CD4-positive, alpha-beta T cell (primary cell): ENCODE measurements at places on chromosomes 4 and X. TPM values are rescaled to one million over a fixed set of nuclear protein-coding genes. Genes with fewer than 3 reads are reported as not detected.

- no peak for DNase-seq
- H3K36me3 ChIP-seq, result no peaks in the 10 kb centered on the region
- H3K4me3 ChIP-seq, result no peak overlapping the region
- no peak overlapping the region for H3K27ac ChIP-seq
These were observed 222.6 kb upstream of the PCDH18 start for GRCh38 chr4:137754652-137755471.

The NWD2 gene
- total RNA-seq, result not detected

DNA sequence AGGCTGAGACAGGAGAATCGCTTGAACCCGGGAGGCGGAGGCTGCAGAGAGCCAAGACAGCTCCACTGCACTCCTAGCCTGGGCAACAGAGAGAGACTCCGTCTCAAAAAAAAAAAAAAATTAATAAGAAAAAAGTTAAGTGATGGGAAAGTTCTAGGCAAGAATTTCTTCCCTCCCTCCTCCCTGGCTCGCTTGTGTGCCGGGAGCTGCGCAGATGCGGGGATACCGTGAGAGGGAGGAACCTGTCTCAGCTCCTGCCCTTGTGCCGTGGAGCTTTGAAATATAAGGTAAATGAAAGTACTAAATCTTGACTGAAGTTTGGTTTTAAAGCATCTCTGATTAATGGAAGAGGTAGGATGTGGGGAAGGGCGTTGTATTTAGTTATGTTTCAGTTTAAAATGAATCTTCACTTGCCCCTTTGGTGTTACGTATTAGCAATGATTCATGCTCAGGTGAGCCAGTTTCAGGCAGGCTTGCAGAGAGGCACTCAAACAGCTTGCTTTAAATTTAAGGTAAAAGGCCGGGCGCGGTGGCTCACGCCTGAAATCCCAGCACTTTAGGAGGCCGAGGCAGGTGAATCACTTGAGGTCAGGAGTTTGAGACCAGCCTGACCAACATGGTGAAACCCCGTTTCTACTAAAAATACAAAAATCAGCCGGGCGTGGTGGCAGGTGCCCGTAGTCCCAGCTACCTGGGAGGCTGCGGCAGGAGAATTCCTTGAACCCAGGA lies 1.4 kb upstream of the UFSP2 start:
- peaks cover 18% of the 10 kb centered on the region for H3K4me1 ChIP-seq
- no peak overlapping the region for H3K27ac ChIP-seq
- peaks cover 2% of the 10 kb centered on the region for H3K36me3 ChIP-seq
- no peaks in the 10 kb centered on the region for H3K27me3 ChIP-seq
- H3K4me3 ChIP-seq, result no peak overlapping the region

The HTR2C gene
- not detected for total RNA-seq

- H3K4me1 ChIP-seq, result no peaks in the 10 kb centered on the region
- H3K36me3 ChIP-seq, result no peaks in the 10 kb centered on the region
- peak; percentile 1 for DNase-seq
- H3K4me3 ChIP-seq, result no peak overlapping the region
- H3K27me3 ChIP-seq, result peaks cover 2% of the 10 kb centered on the region
- H3K27ac ChIP-seq, result no peak overlapping the region
These were observed 24.6 kb upstream of the GPR50 start for GRCh38 chrX:151151665-151152267.

GRCh38 chr4:163967263-163967662 lies 472.8 kb downstream of the TMA16 start:
- no peak overlapping the region for H3K4me3 ChIP-seq
- H3K4me1 ChIP-seq, result no peaks in the 10 kb centered on the region
- no peak overlapping the region for H3K27ac ChIP-seq
- DNase-seq, result no peak

The CXorf51A gene
- not detected for total RNA-seq

- H3K36me3 ChIP-seq, result no peaks in the 10 kb centered on the region
- no peak for DNase-seq
- no peak overlapping the region for H3K27ac ChIP-seq
- no peak overlapping the region for H3K4me3 ChIP-seq
- H3K27me3 ChIP-seq, result no peaks in the 10 kb centered on the region
These were observed 433.6 kb downstream of the MAGEB5 start for GRCh38 chrX:26649534-26649933.

The FGD1 gene
- total RNA-seq, result not detected

GRCh38 chr4:39004758-39005157 lies 27.5 kb downstream of the TMEM156 start:
- no peaks in the 10 kb centered on the region for H3K4me1 ChIP-seq
- DNase-seq, result no peak
- no peaks in the 10 kb centered on the region for H3K36me3 ChIP-seq
- H3K27me3 ChIP-seq, result no peaks in the 10 kb centered on the region
- H3K4me3 ChIP-seq, result no peak overlapping the region

The KCNE5 gene
- total RNA-seq, result not detected
